ENCODE measurements at places on chromosomes 2 and 18. TPM values are rescaled to one million over a fixed set of nuclear protein-coding genes. Genes with fewer than 3 reads are reported as not detected.
A peak's percentile ranks its signal among the peaks of the same experiment; 100 is the strongest.

Gene LRP2
- polyA plus RNA-seq = not detected

Gene SPATA3
- not detected for polyA plus RNA-seq

Gene MOB1A
- 161 TPM for polyA plus RNA-seq

Gene RGPD8
- 2.2 TPM for polyA plus RNA-seq

Gene CYTIP
- 144 TPM for polyA plus RNA-seq

Gene TCF7L1
- polyA plus RNA-seq = 0.07 TPM

Gene GALNT13
- not detected for polyA plus RNA-seq

Gene ALPP
- polyA plus RNA-seq = not detected

DNA sequence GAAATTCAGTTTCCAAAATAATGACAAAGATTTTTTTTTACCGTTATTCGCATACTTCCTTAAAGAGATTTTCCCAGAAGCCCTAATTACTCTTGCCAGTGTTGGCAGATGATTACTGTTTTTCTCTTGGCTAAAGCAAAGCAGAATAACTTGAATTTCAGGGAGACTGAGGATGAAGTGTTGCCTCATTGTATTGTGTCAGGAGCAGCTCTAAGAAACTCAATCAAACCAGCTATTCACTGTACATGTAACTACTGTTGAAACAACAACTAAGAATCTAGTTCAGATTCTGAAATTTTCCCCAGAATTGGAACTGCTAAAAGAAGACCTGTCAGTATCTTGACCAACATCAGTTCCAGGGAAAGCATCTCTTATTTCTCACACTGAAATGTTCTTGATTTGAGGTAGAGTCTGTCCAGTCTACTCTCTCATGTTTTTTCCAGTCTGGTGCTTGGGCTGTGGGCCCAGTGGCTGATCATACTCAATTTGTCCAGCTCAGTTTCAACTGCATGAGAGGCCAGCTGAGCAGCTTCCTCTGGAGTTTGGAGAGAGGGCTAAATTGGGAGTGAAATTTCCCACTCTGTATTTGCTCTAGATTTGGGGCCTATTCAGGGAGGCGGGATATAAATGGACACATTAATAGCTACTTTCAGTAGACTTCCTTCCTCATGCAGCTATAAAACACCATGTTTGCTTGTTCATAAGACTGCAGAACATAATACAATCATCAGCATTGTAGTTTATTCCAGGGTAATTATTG is 78.5 kb downstream of the PPP1R1C start:
- DNase-seq = no peak

DNA sequence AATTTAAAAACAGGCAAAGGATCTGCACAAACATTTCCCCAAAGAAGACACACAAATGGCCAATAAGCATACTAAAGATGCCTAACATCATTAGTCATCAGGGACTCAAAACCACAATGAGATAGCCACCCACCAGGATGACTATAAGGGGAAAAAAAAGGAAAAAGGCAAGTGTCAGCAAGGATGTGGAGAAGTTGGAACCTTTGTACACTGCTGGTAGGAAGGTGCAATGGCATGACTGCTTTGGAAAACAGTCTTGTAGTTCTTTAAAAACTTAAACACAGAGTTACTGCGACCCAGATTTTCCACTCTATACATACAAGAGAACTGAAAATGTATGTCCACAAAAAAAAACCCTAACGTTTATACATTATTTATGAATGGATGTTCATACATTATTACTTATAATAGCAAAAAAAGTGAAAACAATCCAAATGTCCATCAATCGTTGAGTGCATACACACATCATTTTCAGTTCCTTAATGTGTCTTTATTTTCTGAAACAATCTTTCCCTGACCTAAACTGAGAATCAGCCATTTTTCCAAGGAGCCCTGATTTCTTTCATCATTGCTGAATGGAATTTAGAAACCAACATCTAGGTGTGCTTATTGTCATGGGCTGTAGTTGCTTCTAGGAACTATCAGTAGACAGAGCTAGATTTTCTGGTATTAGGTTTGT is 64.7 kb upstream of the TLK1 start:
- DNase-seq = no peak

GRCh38 chr18:25561918-25562317 is 210.0 kb upstream of the ZNF521 start:
- DNase-seq = no peak

- DNase-seq = no peak
Observed at GRCh38 chr2:234880551-234881211, 71.1 kb upstream of the SH3BP4 start.

GRCh38 chr2:199370150-199370780 is 87.5 kb downstream of the SATB2 start:
- no peak for DNase-seq

GRCh38 chr2:152025678-152026287 is 73.1 kb downstream of the CACNB4 start:
- DNase-seq = peak; percentile 70

GRCh38 chr2:95018861-95019550 is 6.5 kb upstream of the MAL start:
- no peak for DNase-seq

GRCh38 chr2:54396107-54396506 is 60.0 kb upstream of the SPTBN1 start:
- no peak for DNase-seq

DNA sequence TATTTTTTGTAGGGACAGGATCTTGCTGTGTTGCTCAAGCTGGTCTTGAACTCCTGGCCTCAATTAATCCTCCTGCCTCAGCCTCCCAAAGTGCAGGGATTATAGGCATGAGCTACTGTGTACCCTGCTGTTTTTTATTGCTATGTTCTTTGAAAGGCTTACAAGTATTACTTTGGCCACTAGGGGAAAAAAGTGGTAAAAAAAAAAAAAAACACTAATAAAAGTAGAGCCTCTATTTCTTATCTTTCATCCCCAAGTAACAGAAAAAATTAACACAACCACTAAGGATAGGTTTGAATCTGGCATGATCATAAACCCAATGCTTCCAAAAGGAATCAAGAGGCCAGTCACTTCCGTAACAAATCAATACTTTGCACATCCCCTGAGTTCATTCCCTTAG is 11.6 kb downstream of the NOL10 start:
- DNase-seq = no peak

DNA sequence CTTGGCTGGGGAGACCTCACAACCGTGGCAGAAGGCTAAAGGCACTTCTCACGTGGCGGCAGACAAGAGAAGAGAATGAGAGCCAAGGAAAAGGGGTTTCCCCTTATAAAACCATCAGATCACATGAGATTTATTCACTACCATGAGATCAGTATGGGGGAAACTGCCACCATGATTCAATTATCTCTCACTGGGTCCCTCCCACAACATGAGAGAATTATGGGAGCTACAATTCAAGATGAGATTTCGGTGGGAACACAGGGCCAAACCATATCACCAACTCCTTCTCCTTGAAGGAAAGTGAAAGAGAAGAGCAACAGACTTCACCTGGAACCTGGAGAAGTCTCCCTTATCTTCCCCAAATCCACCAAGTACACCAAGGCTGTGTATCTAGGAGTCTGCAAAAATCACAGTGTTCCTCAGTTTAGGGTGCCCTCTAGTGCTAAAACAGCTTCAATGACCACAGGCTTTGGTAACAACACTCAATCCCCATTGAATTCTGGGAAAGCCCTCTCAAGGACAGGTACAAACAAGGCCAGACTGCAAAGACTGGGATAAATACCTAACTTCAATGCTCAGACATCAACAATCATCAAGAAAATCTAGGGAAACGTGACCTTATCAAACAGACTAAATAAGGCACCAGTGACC is 148.8 kb upstream of the SRD5A2 start:
- no peak for DNase-seq

DNA sequence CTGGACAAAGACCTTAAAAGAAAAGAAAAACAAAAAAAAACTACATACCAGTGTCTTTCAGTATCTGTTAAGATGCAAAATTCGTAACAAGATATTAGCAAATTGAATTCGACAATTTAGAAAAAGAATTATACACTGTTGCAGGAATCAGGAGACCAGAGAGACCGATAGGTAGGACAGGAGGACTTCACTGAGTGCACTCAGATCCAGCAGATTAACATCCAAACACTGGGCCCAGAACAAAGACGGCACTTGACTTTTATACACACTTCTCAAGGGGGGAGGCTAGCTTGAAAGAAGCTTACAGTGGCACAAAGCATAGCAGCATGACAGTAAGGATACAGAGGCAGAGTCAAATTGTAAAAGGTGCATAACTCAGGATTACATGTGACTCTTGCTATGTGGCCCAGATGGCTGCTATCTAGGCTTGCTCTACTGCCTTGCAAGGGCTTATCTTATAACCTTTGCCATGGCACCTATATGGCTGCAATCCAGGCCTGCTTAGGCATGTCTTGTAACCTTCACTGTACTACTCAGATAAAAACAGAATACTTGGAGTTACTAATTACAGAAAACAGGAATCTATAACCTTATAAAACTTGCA is 507.3 kb upstream of the LRRTM4 start:
- DNase-seq = no peak

GRCh38 chr2:195659114-195659513 is 2.1 kb downstream of the SLC39A10 start:
- DNase-seq = no peak
